ENCODE measurements at places on chromosomes 12 and 14.

DNA sequence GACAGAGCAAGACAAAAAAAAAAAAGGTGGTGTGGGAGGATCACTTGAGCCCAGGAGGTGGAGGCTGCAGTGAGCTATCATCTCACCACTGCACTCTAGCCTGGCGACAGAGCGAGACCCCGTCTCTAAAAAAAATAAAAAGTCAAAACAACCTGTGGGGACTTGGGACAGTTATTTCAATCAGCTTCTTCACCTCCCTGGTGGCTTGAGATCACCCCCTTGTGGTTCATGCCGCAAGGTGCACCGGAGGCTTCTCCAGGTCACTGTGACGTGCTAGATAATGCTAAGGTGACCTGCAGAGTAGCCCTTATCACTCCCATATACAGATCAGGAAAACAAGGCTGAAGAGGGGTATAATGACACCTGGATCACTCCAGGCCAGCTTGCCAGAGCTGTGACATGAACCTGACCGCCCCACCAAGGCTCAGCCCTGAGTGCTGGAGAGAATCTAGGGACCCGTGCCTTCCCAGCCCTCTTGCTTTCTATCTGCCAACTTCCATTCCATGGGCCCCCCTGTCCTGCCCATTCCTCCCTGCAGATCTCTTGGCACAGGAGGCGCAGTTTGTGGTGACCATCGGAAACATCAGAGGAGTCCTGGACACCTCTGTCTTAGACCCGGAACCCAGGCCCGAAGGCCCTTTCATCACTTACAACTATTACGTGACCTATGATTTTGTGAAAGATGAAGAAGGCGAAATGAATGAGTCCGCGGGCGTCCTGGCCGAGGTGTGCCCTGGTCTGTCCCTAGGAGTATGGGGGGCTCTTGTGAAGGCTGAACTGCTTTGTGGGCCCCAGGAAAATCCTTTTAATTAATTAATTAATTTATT lies 8.1 kb downstream of the LRRC43 start:
- peak; percentile 47 for DNase-seq

- DNase-seq, result no peak
Measured at GRCh38 chr14:52219488-52220084, 47.9 kb upstream of the PTGDR start.

- no peak for DNase-seq
Measured at GRCh38 chr12:94678379-94678778, 28.0 kb upstream of the TMCC3 start.

DNA sequence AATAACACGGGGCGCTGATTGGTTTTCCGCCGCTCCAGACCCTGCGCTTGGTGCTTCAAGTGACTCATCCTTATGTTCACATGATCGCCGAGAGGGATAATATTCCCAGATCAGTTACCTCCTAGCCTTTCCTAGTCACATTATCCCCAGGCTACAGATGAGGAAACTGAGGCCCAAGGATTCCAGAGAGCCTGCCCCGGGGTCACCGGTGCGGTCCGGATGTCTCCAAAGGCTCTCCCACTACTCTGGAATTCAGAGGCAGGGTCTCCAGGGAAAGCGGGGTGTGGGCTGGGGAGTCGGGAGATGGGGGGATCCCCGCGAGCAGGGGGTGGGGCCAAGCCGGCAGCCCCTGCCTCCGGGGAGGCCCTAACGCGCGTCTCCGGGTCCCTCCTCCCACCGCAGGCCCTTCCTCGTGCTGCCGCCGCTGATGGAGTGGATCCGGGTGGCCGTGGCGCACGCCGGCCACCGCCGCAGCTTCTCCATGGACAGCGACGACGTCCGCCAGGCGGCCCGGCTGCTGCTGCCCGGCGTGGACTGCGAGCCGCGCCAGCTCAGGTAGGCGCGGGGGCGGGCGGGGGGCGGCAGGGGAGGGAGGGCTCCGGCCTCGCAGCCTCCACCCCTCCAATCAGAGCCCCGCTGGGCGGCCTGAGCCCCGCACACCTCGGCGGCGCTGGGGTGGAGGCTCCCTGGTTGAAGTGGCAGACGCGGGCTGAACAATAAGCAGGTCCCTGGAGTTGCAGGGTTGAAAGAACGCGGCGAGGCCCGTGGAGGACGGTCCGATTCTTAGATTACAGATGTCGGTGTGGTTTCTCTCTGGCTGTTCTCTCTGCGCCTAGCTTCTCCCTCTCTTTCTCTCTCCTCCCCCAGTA lies 104.6 kb upstream of the PWP1 start:
- no peak for DNase-seq

DNA sequence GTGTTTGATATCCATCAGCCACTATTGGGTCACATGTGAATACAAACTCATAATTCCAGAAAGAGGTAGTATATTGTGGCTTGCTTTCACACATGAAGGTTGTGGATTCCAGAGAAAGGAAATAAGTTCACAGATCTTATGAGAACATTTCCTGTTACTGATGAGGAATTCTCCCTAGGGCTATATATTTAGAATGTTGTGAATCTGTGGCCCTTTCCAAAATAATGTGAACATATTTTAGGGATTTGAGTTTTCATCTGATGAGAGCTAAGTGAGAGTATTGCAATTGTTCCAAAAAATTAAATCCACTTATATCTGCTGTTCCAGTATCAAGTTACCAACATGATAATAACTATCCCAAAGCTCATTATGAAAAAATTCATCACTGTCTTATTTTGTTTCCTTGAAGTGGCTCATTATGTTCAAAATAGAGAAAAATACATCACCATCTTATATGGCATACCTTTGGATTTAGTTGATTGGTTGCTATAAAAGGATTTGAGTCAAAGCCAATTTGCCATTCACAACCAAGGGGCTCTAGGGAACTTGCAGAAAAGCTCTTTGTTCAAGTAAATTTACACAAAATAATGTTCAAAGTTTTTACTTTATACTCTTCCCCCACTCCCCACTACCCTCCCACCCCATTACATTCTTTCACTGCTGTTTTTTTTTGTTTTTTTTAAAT lies 76.3 kb downstream of the MYRFL start:
- DNase-seq, result no peak

DNA sequence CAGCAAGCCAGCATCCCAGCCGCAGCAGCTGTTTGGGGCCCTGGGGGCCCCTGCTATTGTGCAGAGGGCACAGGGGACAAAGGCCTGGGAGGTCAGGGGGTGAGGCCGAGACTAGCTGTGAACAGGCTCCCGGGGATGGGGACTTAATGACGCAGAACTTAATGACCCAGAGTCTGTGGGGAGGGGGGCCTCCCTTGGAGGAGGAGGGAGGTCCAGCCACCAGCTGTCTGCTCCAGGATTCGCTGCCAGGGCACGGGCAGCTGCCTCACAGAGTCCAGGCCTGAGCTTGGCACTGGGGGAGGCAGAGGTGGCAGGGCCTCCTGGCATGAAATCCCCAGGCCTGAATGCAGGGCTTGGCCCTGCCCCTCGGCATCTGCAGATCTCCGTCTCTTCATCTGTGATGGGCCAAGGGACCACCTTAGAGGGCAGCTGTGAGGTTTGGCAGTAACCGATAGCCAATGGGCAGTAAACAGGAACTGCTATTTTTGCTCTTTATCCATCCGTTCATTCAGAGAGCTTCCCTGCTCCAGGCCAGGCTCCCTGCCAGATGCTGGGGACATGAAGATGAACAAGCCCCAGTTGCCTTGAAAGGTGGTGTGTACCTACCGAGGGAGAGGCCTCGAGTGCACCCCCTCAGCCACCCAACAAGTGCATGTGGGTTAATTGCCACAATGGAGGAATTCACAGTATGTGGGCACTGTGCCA lies 6.7 kb downstream of the FAM222A start:
- no peak for DNase-seq

GRCh38 chr12:91721023-91721422 lies 424.6 kb downstream of the BTG1 start:
- no peak for DNase-seq

GRCh38 chr12:12007713-12008231 lies 63.0 kb upstream of the BCL2L14 start:
- no peak for DNase-seq

DNA sequence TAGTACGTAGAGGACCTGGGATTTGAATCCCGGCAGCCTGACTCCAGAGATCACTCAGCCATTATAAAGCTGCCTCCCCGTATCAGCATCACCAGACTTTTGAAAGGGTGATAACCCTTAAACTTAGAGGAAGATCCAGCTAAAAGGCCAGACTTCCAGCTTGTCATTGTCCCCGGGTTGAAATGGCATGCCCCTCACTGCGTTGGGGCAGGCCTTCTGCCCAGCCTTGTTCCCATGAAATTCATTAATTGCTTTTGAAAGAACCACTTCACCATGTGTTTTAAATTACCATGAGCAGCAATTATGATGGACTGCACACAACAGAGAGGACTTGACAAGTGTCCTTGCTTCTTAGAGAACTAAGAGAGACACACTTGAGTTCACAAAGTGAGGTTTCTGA lies 269.6 kb upstream of the CRY1 start:
- DNase-seq, result no peak

- DNase-seq, result no peak
Measured at GRCh38 chr12:117033382-117034221, 65.6 kb downstream of the TESC start.

DNA sequence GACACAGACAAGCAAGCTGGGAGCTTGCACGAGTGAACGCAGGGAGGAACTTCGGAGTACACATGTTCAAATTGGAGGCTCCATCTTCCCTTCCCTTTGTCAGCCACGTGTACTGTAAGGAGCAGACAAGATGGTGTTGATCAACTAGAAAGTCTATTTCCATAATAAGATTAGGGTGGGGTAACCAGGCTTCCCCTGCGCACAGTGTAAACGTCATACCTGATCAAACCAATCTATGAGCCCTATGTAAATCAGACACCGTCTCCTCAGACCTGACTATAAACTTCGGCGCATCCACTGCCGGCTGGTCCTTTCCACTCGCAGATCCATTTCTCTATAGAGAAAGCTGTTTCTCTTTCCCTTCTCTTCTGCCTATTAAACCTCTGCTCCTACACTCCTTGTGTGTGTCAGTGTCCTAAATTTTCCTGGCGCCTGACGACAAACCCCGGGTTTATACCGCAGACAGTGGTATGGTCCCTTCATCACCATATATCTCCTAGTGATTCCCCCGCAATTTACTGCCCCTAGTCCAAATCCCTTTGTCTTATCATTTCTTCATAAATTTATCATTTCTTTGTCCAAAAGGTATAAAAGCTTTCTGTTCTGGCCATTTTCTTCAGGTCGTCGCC lies 7.5 kb upstream of the ETFBKMT start:
- peak; percentile 34 for DNase-seq

GRCh38 chr12:124765581-124766489 lies 97.8 kb downstream of the SCARB1 start:
- no peak for DNase-seq

DNA sequence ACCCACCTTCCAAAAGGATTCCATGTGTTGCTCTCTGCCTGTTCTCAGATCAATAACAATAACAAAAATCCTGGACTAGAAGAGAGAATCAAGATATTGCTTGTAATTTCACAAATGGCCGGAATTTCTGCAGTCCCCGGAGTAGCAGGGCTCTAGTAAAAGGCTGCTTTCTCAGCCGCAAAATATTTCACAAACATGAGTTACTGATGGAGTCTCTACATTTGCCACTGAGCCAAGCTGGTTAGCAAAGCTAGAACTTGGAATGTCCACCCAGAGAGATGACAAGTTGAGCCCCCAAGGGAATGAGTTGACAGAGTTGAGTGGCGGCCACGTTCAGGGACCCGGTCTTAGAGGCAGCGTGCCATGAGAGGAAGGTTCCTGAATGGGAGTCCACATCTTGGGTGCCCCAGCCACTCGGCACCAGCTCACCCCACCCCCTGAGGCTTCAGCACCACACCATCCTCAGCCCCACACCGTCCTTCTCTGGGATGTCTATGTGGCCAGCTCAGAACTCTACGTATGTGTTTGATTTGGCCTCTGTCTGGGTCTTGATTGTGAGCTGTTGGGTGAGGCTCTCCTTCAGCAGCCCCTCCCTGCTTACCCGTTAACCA lies 15.9 kb downstream of the FBLN5 start:
- no peak for DNase-seq

DNA sequence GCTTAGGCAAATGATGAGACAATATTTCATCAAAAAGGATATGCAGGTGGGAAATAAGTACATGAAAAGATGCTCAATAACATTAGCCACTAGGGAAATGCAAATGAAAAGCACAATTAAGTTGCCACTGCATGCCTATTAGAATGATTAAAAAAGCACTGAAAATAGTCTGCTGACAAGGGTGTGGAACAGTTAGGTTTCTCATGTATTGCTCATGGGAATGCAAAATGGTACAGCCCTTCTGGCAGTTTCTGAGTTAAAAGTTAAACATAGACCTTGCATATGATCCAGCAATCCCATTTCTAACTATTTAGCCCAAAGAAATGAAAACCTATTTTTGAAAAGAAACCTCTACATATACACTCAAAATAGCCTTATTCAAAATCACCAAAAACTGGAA lies 393.0 kb downstream of the BMP4 start:
- DNase-seq, result no peak

DNA sequence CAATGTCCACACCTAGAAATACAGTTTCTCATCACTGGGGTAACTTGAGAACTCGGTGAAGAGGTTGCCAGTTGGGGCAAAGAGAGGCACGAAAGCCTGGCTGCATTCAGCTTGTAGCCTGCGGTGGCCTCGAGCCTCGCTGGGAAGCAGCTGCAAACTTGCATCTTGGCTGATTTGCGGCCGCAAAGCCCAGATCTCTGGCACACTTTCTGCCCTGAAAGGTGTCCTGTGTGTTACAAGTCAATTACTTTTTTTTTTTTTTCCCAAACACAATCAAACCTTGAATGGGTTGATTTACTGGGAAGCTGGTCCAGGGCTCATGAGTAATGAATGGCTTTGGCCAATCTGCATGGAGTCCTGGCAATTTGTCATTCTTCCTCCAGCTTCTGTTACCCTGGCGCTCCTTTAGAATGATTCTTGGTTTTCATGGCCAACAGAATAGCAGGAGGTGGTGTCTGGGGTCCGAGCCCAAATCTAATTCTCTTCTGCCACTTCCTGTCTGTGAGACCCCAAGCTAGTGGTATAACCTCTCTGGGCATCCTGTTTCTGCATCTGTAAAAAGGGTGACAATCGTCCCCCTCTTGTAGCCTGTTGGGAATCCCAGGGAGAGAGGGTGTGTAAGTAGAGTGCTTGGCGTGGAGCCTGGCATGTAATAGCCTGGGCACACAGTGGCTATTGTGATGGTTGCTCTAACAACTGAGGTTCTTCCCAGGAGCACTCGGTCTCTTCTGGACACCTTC lies 6.7 kb downstream of the BCL7A start:
- DNase-seq, result no peak

- DNase-seq, result no peak
Measured at GRCh38 chr12:49693931-49694444, 13.2 kb downstream of the FMNL3 start.

DNA sequence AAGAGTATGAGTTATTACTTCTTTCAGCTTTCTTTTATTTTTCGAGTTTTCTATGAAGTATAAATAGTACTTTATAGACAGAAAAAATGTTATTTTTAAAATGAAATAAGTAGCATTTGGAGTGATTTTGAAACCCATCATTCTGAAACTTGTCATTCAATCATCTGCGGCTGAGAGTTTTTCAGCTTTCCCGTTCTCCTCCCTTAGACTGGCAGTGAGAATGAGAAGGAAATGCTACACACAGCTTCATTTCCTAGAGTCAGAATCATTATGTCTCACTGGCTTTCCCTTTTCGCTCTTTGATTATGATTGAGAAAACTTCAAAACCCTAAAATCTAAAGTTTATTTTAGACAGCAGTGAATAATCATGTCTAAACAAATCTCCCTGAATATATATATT lies 33.7 kb upstream of the GNPNAT1 start:
- DNase-seq, result no peak

- no peak for DNase-seq
Measured at GRCh38 chr12:6382371-6382770, 1.6 kb upstream of the LTBR start.

Measured in NCI-H1694 (cell line).